ENCODE measurements at places on chromosomes 3 and 15. TPM values are rescaled to one million over a fixed set of nuclear protein-coding genes. Genes with fewer than 3 reads are reported as not detected.
A peak's percentile ranks its signal among the peaks of the same experiment; 100 is the strongest.

GRCh38 chr3:48042071-48042760, 26.0 kb upstream of the MAP4 start:
- DNase-seq: no peak

DNA sequence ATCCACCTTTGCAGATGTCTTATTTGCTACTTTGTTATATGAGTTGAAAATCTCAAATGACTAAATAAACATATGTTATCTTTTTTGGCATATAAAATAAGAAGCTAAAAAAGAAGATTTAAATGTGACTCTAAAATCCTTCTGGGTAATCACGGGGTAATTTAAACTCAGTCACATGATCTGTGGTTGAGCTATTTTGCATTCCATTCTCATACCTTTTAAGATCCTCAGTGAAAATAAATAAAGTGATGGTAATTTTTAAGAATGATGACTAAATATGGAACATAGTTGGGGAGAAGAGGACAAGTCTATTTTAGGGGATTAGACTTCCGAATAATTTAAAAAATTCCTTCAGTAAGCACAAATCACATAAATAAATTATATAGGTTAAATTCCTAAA, 1076.8 kb downstream of the TUSC7 start:
- DNase-seq: no peak

- DNase-seq: no peak
These were observed 13.2 kb downstream of the ZDHHC3 start for GRCh38 chr3:44962621-44963393.

- DNase-seq: no peak
These were observed 12.4 kb downstream of the C3orf20 start for GRCh38 chr3:14687360-14687759.

DNA sequence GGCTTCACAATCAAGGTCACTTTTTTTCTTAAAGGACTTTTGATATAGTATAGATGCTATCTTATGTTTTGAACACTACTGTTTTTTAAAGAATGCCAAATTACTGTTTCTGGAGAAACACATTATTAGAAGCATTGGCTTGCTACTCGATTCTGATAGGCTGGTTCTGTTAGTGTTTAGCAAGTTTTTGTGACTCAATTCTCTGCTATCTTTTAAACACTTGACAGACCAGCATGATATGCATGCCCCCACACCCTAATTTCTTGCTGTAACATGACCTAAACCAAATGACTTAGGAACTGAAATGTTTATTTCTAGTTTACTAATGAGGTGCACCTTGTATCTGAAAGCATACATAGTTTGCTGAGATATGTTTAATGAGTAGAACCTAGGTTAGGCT, 5.5 kb upstream of the IL20RB start:
- DNase-seq: no peak

DNA sequence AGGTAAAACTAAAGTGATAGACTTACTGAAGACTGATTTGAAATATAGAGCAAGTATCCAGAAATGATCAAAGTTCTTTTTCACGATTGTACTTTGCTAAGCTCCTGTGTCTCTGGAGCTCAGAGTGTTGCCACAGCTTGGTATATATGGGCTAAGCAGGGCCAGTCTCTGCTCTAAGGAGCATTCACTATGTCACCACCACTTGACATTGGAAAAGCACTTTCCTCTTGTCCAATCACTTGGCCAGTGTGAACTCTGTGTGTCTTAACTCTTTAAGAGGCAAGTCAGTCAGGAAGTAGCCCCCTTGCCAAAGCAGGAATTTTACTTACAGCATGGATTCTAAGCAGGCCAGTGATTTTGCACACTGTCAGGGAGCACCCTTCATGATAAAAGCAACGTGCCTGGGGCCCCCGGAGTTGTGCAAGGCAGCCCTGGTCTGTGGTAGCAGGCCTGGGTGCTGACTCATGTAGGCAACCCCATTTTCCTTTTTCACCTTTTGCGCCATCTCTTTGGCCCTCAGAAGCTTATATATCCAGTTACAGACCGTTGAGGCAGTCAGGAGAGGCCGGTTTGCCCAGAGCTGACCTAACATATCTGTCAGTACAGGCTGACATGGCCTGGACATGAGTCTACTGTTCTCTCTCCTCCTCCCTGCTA, 73.0 kb downstream of the HCN4 start:
- no peak for DNase-seq

GRCh38 chr3:145224886-145225285, 936.1 kb downstream of the PLOD2 start:
- no peak for DNase-seq

The GPR27 gene
- total RNA-seq: 3.0 TPM

GRCh38 chr3:77381431-77381830, 341.5 kb downstream of the ROBO2 start:
- no peak for DNase-seq

DNA sequence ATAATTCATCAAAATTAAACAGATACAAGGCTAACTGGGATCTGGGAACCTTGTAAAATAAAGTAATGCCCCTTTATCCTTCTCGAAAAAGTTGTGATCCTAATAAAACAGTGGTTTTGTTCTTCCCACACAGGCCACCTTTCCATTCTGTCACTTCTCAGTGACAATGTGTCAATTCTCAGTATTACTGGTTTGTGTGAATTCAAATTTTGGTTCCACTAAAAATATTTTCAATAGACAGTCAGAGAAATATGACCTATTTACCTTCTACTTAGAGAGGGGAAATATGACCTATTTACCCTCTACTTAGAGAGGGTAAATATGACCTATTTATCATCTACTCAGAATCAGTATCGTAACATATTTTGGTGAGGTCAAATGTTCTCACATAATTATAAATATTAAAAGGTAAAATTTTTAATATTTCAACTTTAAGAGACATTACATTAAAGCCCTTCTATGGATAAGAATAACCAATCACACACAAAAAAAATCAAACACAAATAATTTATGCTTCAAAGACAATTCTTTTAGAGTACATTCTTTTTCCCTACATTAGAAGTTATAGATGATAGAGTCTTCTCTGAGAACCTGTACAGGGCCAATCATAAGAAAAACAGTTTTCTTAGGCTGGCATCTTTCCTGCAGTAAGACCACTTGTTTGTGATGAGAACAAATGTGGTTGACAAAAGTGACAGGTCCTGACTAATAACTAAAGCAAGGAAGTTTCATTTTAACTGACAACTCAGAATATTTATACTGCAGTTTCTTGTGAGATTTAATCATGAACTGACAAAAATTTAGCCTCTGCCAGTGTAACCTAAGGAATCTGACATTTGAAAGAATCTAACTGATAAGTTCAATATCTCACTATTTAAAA, 323.3 kb downstream of the DIPK2A start:
- DNase-seq: no peak

The PLSCR2 gene
- total RNA-seq: not detected

- DNase-seq: no peak
These were observed 8.9 kb upstream of the RLBP1 start for GRCh38 chr15:89230277-89230676.

DNA sequence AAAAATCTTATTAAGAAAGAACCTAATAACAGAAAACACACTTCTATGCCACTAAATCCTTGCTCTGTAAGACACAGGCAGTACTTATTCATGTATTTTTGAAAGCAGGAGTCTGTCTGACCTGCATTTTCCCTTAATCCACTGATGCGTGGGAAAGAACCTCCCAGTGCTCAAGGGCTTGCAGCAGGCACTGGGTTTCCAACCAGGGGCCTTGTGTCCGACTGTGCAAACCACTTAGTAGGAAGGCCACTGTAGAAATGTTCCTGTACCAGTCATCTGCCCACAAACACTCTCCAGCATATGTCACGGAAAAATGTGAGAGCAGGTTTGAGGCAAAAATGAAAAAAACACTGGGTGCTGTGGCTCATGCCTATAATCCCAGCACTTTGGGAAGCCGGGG, 12.4 kb downstream of the CXCR6 start:
- DNase-seq: no peak

GRCh38 chr3:17539436-17539835, 203.0 kb downstream of the TBC1D5 start:
- DNase-seq: no peak

The SLC27A2 gene
- total RNA-seq: 29.5 TPM

- peak; percentile 86 for DNase-seq
These were observed at the start of gene EEFSEC for GRCh38 chr3:128153156-128154041. Gene EEFSEC (plus strand): TSS chr3:128153481. CDS start chr3:128153508, 27 bp downstream.

GRCh38 chr15:66027268-66027805, 158.0 kb downstream of the RAB11A start:
- DNase-seq: no peak

The CTXN2 gene
- not detected for total RNA-seq

The ACVR2B gene
- 7.0 TPM for total RNA-seq

DNA sequence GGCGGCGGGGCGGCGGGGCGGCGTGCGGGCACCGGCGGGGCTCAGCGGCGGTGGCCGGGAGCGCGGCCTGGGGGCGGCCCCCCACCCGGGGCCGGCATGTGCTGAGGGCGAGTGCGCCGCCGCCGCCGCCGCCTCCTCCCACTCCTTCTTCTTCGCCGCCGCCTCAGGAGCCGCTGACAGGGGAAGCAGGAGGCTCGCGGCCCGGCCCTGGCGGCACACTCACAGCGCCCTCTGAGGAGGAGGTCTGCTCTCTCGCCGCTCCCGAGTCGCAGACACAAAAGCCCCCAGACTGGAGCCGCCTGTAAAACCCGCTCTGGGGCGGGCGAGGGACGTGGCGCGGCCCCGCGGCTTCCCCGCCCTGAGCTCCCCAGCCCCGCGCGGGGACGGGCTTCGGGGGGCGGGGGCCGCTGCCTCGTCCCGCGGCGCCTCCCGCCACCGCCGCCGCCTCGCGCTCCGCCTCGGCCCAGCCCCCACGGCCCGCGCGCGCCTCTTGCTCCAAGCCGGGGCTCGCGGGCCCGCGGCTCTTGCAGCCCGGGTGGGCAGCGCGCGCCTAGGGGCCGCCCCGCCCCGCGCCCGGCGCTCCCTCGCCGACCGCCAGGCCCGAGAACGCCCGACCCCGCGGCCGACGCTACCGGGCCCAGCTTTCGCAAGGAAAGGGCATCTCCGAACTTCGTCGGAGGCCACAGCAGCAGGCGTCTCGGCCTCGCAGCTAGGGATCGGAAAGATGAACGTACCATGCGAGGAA, at the start of gene PYGO1:
PYGO1 (minus strand) TSS at position 276 of the 745 bp plus-strand sequence. CDS start 462 bp downstream, outside the sequence.
- peak; percentile 28 for DNase-seq

DNA sequence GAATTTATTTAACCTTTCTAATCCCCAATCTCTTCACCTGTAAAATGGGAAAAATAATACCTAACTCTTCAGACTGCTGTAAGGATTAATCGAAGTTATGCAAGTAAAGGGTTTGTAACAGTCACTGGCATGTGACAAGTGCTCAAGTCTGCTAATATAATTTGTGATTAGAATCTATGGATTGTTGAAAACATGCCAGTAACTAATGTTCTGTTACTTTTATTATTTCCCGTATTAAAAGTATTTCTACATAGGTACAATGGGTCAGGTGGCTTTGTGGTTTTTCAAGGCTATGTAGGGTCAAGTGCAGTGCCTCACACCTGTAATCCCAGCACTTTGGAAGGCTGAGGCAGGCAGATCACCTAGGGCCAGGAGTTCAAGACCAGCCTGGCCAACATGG, 29.4 kb downstream of the ULK4 start:
- DNase-seq: no peak

The SNURF gene
- 12.1 TPM for total RNA-seq

- DNase-seq: no peak
These were observed 25.1 kb downstream of the LRRFIP2 start for GRCh38 chr3:37149257-37149656.

The ZNF774 gene
- 1.0 TPM for total RNA-seq

DNA sequence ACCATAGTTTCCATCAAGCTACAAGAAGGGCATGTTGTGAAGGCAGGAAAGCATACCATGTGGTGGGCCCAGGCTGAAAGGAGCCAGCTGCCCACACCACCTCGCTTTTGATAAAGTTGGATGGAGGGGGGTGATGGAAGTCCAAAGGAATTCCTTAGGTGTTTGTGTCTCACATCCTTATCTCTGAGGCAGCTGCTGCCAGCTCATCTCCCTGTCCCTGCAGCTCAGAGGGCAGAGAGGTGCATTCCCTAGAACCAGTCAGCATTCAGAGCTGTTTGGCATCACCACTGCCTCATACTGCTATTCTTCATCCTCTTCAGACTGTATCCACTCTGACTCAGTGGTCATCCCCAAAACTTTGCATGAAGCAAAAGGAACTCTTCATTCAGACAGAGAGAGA, 141.5 kb upstream of the BFSP2 start:
- DNase-seq: no peak

DNA sequence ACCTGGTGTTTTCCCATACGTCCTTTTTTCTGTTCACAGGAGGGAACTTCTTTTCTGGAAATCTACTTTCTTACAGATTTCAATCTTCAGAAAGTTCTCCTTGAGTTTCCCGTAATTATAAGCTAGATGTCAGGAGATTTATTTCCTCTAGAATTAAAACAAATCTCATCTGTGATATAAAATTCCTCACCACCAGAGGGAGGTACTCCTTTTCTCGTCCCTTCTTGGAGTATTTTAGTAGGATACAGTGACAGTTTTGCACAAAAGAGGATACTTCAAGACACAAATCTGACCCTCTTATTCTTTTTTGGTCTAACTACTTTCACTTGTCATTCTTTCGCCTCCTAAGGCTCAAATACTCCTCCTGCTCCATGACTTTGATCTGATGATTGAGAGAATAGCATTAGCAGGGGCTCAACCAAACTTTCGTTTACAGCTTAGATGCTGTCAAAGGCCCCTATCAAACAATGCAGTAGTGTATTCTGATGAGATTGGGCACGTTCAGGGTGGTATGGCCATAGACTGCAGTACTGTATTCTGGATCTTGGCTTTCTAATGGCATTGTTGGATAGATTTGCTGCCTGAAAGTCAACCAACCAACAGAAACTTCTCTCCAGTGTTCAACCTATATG, 38.0 kb downstream of the TMEM41A start:
- no peak for DNase-seq

DNA sequence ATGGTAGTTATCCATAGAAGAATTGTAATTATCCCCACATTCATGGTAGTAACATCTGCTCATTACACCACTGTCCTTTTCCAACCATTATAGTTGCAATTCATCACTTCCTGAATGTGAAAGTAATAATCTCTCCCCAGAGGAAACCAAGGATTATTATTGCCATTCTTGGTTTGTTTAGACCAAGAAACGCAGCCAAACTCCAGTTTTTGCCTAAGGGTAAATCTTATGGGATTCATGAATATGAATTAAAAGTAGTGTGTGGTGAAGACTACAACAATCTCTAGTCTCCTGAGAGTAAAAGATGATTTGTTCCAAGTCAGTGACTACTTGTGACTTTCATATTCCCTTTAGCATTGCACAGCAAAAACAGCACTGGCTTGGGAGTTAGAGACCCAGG, 45.7 kb upstream of the ABI3BP start:
- DNase-seq: no peak

DNA sequence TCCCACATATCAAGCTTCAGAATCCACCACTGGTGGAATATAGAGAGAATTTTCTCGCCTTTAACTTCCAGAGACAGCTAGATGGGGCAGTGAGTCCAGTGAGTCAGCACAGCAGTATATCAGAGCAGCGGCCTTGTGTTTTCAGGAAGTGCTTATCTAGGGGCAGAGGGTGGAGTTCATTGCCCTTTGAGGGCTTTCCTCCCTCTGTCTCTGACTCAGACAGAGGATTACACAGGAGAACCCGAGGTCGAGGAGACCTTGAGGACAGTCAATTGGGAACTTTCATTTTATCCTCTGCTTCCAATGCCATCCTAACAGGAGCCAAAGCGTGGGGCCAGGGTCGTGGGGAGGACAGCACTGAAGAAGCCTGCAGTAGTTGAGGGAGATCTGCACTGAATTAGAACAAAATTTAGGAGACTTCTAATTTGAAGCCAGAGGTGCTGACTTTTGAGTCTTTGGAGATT, 109.6 kb upstream of the UMPS start:
- DNase-seq: peak; percentile 55

GRCh38 chr3:65445573-65446169, 593.0 kb downstream of the MAGI1 start:
- no peak for DNase-seq

GRCh38 chr3:46725621-46726314, 8.1 kb upstream of the PRSS50 start:
- peak; percentile 7 for DNase-seq
